ENCODE measurements at places on chromosomes 3 and 15.

DNA sequence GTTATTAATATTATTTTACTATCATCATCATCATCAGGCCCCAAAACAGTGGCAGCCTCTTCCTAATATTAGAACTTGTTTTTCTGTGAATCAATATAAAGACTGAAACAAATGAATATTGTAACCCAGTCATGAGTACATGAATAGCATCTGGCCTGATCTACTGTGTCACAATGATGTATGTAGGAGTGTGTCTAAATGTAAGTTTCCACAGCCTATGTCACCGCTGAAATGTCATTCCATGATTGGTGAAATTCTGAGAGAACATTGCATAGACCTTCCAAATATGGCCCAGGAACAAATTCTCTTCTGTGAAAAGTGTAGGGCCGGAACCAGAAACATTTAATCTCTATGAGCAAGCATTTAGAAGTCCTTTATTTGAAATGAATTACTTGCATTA, 20.6 kb upstream of the C3orf49 start:
- DNase-seq: no peak

- DNase-seq: no peak
These were observed 1.1 kb downstream of the PLSCR2 start for GRCh38 chr3:146468234-146468633.

- DNase-seq: no peak
These were observed 42.0 kb upstream of the IMPG2 start for GRCh38 chr3:101362406-101362805.

GRCh38 chr3:12822725-12823373, 18.5 kb downstream of the RPL32 start:
- no peak for DNase-seq

GRCh38 chr3:8741581-8742261, 8.1 kb downstream of the CAV3 start:
- no peak for DNase-seq
